MM.1S (cell line): ENCODE measurements at places on chromosomes 13 and 19.
A peak's percentile ranks its signal among the peaks of the same experiment; 100 is the strongest.

DNA sequence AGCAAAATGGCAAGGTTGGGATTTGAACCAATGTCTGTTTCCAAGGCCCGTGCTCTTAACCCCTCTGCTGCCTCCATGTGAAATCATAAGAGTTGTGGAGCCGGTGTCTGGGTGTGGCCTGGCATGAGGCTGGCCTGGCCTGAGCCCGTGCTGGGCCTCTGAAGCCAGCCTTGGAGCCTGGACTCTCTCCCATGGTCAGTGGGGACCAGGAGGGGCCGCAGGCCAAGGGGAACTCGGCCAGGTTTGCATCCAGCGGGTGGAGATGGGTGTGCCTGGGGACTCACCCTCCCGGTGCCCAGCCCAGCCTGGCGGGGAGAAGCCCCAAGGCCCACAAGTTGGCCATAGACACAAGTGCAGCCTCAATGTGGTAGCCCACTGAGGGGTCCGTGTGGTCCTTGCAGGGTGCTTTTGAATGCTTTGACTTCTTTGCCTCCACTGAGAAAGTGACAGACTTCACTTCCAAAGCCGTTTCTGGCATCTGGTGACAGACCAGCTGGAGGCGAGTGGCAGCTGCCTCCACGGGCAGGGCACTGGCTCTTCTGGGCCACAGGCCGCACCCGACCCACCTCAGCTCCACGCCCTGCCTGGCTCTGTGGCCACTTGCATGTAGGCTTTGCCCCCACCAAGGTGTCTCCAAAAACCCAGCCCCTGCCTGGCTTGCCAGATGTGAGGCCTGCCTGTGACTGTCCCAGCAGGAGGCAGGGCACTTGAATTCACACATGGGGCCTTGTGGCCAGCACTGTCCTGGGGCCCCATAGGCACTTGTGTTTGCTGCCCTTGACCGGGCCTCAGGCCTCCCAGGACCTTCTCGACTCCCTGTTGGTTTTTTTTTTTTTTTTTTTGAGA, 26.2 kb upstream of the NCCRP1 start:
- no peak overlapping the region for H3K4me3 ChIP-seq
- no peak for DNase-seq
- no peak overlapping the region for H3K27ac ChIP-seq
- no peaks in the 10 kb centered on the region for H3K27me3 ChIP-seq
- H3K36me3 ChIP-seq, result no peaks in the 10 kb centered on the region

GRCh38 chr19:57241176-57241575, 744 bp downstream of the ZNF805 start:
- DNase-seq, result peak; percentile 25
- H3K4me1 ChIP-seq, result peaks cover 11% of the 10 kb centered on the region; the same call in 1 of the 2 replicates
- H3K36me3 ChIP-seq, result no peaks in the 10 kb centered on the region

DNA sequence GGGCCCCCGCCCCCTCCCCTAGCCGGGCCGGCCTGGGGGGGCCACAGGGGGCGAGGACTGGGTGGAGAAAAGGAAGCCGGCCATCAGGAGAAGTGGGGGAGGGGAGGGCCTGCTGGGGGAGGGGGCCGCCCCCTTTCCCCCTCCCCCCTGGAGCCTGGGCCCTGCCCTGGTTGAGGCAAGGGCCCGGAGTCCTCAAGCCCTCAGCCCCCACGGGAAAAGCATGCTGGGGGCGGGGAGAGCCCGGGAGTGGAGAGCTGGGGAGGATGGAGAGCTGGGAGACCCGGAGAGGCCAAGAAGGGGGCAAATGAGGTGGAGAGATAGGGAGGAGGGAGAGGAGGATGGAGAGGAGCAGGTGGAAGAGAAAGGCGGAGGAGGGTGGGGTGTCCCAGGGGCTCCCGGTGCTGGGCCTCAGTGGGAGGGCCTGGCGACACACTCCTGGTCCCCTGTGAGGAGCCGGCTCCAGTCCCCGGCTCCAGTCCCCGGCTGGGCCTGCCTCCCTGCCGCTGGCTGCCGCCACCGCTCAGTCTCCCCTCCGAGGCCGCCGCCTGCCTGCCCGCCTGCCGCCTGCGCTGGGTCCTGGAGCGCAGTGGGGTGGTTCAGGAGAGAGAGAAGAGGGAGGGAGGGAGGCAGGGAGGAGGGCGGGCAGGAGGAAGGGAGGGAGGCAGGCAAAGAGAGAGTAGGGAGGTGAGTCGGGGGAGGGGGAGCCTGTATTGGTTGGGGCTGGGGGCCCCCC, at the start of gene GRIK5:
Gene GRIK5 (minus strand): TSS at position 588 of the 733 bp plus-strand sequence. CDS start 4,436 bp downstream, outside the sequence.
- peaks cover 57% of the 10 kb centered on the region for H3K27me3 ChIP-seq
- no peak for DNase-seq
- H3K36me3 ChIP-seq, result no peaks in the 10 kb centered on the region
- no peak within 1 kb of the TSS for H3K27ac ChIP-seq

GRCh38 chr13:95644601-95645052, at the start of gene DZIP1:
Gene DZIP1 (minus strand): TSS chr13:95644706. CDS start chr13:95642029, 2,677 bp downstream.
- H3K27ac ChIP-seq, result no peak within 1 kb of the TSS
- H3K27me3 ChIP-seq, result peaks cover 12% of the 10 kb centered on the region
- H3K4me1 ChIP-seq, result no peaks in the 10 kb centered on the region
- no peaks in the 10 kb centered on the region for H3K36me3 ChIP-seq
- H3K4me3 ChIP-seq, result peak within 1 kb of the TSS; percentile 52

DNA sequence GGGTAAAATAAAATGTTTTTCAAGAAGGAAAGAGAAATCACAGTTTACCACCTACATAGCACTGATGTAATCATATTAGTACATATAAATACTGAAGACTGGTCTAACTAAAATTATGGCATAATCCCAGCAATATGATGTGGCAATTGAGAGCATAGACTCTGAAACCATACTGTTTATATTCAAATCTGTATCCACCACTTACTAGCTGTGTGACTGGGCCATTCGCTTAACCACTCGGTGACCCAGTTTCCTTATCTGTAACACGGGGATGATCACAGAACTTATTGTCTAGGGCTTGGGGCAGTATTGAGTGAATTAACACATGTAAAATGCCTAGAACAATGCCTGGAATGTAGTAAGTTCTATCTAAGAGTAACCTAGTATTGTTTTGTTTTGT, 13.1 kb upstream of the GTF3A start:
- H3K4me3 ChIP-seq, result no peak overlapping the region
- no peaks in the 10 kb centered on the region for H3K27me3 ChIP-seq
- no peak for DNase-seq
- no peaks in the 10 kb centered on the region for H3K4me1 ChIP-seq
- no peak overlapping the region for H3K27ac ChIP-seq

- H3K36me3 ChIP-seq, result no peaks in the 10 kb centered on the region
- no peak overlapping the region for H3K27ac ChIP-seq
- H3K4me3 ChIP-seq, result no peak overlapping the region
- H3K27me3 ChIP-seq, result peaks cover 75% of the 10 kb centered on the region
These were observed 15.4 kb downstream of the TLE5 start for GRCh38 chr19:3046698-3047495.

- H3K4me3 ChIP-seq, result no peak overlapping the region
- no peaks in the 10 kb centered on the region for H3K36me3 ChIP-seq
- DNase-seq, result no peak
- no peaks in the 10 kb centered on the region for H3K4me1 ChIP-seq
- no peaks in the 10 kb centered on the region for H3K27me3 ChIP-seq
- H3K27ac ChIP-seq, result no peak overlapping the region
These were observed 569.7 kb upstream of the KLF12 start for GRCh38 chr13:74703855-74704387.

- H3K4me3 ChIP-seq, result no peak overlapping the region
- H3K27ac ChIP-seq, result no peak overlapping the region
- H3K27me3 ChIP-seq, result peaks cover 87% of the 10 kb centered on the region
- no peaks in the 10 kb centered on the region for H3K4me1 ChIP-seq
These were observed 519 bp downstream of the PTPRS start for GRCh38 chr19:5339950-5340636.

DNA sequence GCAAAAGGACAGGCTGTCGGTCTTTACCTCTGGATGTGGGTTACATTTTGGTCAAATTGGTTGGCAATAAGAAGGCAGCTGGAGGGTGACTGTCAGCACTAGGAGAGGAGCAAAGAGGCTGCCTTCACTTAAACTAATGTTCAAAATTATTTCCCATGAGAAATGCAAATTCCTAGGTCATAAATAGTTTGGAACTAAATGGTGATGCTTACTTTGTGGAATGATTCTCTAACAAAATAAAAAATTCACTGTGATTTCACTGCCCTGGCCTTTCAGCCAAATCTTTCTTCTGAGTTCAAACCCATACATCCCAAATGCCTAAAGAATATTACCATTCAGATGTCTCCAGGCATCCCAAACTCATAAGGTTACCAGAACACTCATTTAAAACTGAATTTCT, 25.0 kb upstream of the OXGR1 start:
- H3K27ac ChIP-seq, result no peak overlapping the region
- H3K4me1 ChIP-seq, result peaks cover 5% of the 10 kb centered on the region; the same call in 1 of the 2 replicates
- peaks cover 12% of the 10 kb centered on the region for H3K27me3 ChIP-seq

- no peaks in the 10 kb centered on the region for H3K36me3 ChIP-seq
- no peaks in the 10 kb centered on the region for H3K4me1 ChIP-seq
- no peak overlapping the region for H3K4me3 ChIP-seq
- DNase-seq, result peak; percentile 79
- H3K27me3 ChIP-seq, result no peaks in the 10 kb centered on the region
These were observed 6.0 kb upstream of the PRR19 start for GRCh38 chr19:42295831-42296525.

GRCh38 chr13:66849706-66850105, 380.4 kb downstream of the PCDH9 start:
- H3K27me3 ChIP-seq, result no peaks in the 10 kb centered on the region
- no peaks in the 10 kb centered on the region for H3K4me1 ChIP-seq
- H3K27ac ChIP-seq, result no peak overlapping the region

DNA sequence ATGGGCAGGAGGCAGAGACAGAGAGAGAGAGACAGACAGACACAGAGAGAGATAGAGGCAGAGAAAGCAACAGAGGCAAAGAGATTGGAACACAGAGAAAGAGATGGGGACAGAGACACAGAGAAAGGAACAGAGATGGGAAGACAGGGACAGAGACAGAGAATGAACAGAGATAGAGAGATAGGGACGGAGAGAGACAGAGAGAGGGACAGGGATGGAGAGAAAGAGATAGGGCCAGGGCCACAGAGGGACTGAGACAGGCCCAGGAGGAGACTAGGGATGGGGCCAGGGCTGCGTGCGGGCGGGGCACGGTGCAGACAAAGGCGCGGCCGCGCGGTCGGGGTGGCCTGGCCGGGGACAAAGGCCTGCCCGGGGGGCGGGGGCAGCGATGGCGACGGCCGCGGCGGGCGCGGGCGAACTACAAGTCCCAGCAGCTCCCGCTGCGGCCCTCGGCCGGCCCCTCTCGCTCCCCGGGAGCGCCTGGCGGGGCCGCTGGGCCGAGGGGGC, at the start of gene ZNF358:
Gene ZNF358 (plus strand): TSS at position 459 of the 507 bp plus-strand sequence. CDS start 3,140 bp downstream, outside the sequence.
- H3K27ac ChIP-seq, result no peak within 1 kb of the TSS
- peaks cover 3% of the 10 kb centered on the region; the same call in 1 of the 2 replicates for H3K4me1 ChIP-seq
- peaks cover 60% of the 10 kb centered on the region for H3K27me3 ChIP-seq
- peak; percentile 53 for DNase-seq
- H3K36me3 ChIP-seq, result no peaks in the 10 kb centered on the region

DNA sequence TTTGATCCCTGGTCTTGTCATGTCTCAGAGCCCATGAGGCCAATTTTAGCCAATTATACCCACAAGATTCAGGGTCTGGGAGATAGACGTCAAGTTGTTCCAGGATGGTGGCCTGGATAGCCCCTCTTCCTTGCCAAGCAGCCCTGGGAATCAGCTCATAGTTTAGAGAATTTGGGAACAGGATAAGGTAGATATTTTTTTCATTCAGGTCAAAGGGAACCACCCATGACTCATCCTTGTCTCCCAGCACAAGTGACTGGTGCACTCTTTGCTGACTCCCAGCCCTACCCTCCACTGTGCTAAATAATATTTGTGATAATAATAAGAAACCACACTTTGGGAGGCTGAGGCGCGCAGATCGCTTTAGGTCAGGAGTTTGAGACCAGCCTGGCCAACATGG, 17.1 kb upstream of the S1PR4 start:
- DNase-seq, result no peak
- no peaks in the 10 kb centered on the region for H3K36me3 ChIP-seq
- no peak overlapping the region for H3K4me3 ChIP-seq
- no peaks in the 10 kb centered on the region for H3K4me1 ChIP-seq
- H3K27me3 ChIP-seq, result peaks cover 74% of the 10 kb centered on the region

GRCh38 chr13:111153977-111154332, 38.8 kb downstream of the ARHGEF7 start:
- no peaks in the 10 kb centered on the region for H3K36me3 ChIP-seq
- peak; percentile 56 for DNase-seq
- H3K4me3 ChIP-seq, result peak overlapping the region; percentile 91
- peak overlapping the region; percentile 89 for H3K27ac ChIP-seq

DNA sequence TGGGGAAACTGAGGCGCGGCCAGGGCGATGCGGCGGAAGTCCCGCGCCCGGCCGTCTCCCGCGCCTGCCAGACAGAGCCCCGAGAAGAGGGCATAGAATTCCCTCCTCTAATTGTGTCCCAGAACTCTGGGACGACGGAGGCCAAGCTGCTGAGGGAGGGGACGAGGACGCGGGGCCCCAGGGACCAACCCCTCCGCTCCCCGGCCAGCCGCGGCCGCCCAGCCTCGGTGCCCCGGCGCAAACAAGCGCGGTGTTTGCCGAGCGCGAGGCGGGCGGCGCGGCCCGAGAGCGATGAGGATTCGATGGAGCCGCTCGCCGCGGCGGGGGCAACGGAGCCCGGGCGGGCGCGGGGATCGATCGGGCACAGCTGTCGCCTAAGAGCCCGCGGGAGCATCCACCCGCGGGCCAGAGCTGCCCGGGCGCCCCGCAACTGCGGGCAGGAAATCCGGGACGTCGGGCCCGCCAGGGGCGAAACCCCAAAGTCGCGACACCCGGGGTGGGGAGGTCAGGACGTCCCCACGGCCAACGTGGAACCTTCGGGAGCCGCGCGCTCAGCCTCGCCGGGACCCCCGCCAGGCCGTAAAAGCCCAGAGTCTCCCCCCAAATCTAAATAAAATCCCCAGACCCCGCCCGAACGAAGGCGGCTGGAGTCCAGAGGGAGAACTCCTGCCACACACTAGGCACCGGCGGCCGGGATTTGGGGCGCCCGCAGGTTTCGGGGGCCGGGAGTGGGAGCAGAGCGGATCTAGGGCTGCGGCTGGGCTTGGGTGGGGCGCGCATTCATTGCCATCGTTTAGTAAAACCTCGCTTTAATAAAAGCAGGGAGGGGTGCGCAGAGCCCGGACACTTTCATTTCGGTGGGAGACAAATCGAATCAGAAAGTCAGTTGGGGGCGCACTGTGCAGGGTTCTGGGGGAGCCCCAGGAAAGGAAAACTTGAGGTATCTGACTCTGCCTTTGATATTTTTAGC, 3.6 kb upstream of the ONECUT3 start:
- no peak for DNase-seq
- no peaks in the 10 kb centered on the region for H3K4me1 ChIP-seq
- no peak overlapping the region for H3K27ac ChIP-seq
- no peak overlapping the region for H3K4me3 ChIP-seq

GRCh38 chr13:79374578-79374977, 31.5 kb downstream of the RBM26 start:
- no peak overlapping the region for H3K27ac ChIP-seq
- H3K36me3 ChIP-seq, result peaks cover 10% of the 10 kb centered on the region
- no peaks in the 10 kb centered on the region for H3K4me1 ChIP-seq
- H3K4me3 ChIP-seq, result no peak overlapping the region

GRCh38 chr13:21735701-21736401, 65.0 kb downstream of the FGF9 start:
- no peaks in the 10 kb centered on the region for H3K4me1 ChIP-seq
- no peaks in the 10 kb centered on the region for H3K27me3 ChIP-seq
- no peaks in the 10 kb centered on the region for H3K36me3 ChIP-seq

- no peaks in the 10 kb centered on the region for H3K36me3 ChIP-seq
- H3K27ac ChIP-seq, result no peak overlapping the region
- no peaks in the 10 kb centered on the region for H3K4me1 ChIP-seq
These were observed 122.6 kb downstream of the POSTN start for GRCh38 chr13:37475966-37476365.

GRCh38 chr19:42287017-42287826, 14.7 kb upstream of the PRR19 start:
- DNase-seq, result no peak
- no peak overlapping the region for H3K4me3 ChIP-seq
- no peaks in the 10 kb centered on the region for H3K36me3 ChIP-seq
- peaks cover 13% of the 10 kb centered on the region for H3K4me1 ChIP-seq
- H3K27ac ChIP-seq, result no peak overlapping the region
- H3K27me3 ChIP-seq, result no peaks in the 10 kb centered on the region
